Ammon's horn (tissue), 1 donor: ENCODE measurements at places on chromosomes 5 and 9.

GRCh38 chr5:120260651-120261050, 203.4 kb upstream of the PRR16 start:
- DNase-seq = no peak

DNA sequence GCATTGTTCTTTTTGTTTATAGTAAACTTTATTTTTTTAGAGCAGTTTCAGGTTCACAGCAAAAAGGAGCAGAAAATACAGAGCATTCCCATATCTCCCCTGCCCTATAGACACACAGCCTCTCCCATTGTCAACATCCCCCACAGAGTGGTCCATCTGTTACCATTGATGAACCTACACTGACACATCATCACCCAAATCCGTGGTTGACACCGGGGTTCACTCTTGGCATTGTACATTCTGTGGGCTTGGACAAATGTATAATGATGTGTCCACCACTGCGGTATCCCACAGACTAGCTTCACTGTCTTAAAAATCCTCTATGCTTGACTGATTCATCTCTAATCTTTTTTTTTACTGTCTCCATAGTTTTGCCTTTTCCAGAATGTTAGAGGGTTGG, 120.7 kb upstream of the SPATA31C2 start:
- no peak for DNase-seq

DNA sequence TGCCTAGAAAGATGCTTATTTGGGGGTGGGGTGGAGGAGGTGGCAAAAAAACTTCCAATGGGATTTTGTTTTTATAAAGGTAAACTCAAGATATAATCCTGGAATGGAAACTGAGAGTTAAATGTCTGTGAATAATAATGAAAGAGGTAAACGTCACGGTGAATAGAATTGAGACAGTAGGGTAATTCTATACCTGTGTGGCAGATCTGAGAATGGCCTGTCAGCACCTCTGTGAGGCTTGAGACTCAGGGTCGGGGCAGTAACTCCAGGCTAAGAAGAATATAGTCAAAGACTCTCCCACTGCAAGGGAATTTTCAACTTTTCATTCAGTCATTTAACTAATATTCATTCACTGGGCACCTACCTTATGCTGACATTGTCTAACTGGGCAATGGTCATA, 581.2 kb upstream of the ZNF608 start:
- DNase-seq = no peak

- DNase-seq = no peak
Observed at GRCh38 chr5:97476852-97477534, 293.9 kb upstream of the RIOK2 start.

GRCh38 chr5:96220610-96221390, 212.2 kb downstream of the PCSK1 start:
- no peak for DNase-seq

DNA sequence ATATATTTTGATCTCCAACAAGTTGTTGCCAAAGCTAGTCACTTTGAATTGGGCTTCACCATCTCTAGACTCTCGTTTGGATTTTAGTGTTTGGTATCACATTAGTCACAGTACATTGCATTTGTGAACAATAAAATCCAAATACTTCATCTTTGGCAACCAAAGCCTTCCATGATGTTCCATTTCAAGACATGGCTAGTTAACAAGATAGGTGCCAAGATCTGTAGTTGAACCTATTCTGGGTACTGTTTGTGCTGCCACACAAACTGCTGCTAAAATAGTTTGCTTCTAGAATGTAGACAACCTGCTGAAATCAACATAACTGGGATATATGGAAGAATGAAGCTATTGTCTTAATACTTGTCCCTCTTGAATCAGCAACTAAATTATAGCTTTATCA, 207.5 kb downstream of the LRRC70 start:
- DNase-seq = no peak

DNA sequence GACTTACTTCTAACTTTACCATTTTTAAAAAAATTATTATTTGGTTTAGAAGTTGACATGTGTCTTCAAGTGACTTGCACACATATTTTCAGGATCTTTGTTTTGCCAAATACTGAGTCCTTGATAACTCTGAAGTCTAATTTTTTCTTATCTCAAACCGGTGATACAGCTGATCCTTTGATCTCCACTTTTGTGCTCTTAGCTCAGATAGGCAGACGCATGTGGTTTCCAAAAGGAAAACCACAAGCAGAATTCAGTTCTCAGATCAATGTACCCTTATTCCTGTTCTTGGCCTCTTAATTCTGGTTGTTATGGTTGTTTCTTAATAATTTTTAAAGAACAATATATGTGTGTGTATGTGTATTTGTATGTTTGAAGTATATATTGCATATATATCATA, 238.3 kb upstream of the EDIL3 start:
- DNase-seq = no peak

- peak; percentile 38 for DNase-seq
Observed at GRCh38 chr9:84271921-84272556, 68.5 kb downstream of the SLC28A3 start.

DNA sequence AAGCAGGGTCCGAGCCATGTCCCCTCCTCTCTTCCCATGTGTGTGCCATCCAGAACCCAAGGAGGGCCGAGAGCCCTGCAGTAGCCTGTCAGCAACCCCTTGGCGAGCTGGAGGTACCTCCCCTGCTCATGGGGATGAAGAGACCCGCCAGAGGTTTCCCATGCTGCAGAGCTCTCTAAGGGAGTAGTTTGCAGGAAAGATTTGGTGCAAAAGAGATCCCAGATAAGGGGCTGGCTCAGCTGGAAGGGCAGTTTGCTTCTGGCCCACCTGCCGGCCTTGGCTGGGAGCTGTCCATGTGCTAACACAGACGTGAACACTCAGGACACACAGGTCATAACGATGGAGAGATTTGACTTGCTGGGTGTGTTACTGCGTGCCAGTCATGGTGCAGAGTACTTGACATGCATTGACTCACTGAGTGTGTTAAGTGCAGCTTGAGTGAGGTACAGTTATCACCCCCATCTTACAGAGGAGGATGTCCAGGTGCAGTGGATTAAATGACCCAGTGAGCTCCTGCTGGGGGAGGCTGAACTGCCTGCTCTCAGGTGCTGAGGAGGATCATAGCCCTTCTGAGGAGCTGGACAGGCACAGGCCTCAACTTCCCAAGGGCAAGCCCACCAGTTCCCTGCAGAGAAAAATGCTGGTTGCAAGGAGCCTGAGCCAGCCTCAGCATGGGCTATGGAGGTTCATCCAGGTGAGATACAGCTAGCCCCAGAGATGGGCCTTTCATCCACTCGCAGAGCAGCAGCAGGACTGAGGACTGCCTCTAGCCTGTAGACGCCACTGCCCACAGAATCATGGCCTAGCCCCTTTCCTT, 6.3 kb upstream of the SLC25A48 start:
- no peak for DNase-seq

- no peak for DNase-seq
Observed at GRCh38 chr9:23811633-23812032, 14.4 kb downstream of the ELAVL2 start.

- peak; percentile 86 for DNase-seq
Observed at GRCh38 chr9:108142504-108143201, 653.1 kb upstream of the KLF4 start.

GRCh38 chr5:69285448-69286116, 47.0 kb downstream of the CCDC125 start:
- no peak for DNase-seq

DNA sequence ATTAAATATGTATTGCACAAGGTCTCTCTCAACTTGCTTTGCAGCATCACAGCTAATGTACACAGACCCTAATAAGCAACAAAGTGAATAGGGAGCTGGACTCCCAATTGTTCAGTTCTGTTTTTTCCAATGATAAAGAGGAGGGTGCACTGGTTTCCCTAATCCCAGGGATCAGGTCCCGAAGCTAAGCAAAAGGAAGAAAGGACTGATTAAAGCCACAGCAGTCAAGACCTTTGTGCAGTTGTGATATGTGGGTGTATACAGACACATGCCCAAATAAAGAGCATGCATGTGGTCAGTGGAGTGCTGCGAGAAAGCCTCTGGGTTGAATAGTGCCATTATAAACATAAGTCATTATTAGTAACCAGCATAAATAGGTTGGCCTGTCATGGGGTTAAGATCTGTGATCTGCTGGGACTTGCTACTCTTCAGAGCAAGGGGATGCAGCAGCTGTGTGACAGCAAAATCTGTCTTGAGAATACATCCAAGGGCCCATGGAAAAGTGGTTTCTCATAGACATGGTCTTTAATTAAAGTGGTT, 1863.1 kb upstream of the WWC1 start:
- no peak for DNase-seq

- no peak for DNase-seq
Observed at GRCh38 chr9:90034071-90034470, 429.3 kb downstream of the GADD45G start.

- no peak for DNase-seq
Observed at GRCh38 chr5:15255576-15255975, 244.4 kb upstream of the FBXL7 start.

GRCh38 chr5:11851416-11851815, 52.8 kb downstream of the CTNND2 start:
- DNase-seq = peak; percentile 66

DNA sequence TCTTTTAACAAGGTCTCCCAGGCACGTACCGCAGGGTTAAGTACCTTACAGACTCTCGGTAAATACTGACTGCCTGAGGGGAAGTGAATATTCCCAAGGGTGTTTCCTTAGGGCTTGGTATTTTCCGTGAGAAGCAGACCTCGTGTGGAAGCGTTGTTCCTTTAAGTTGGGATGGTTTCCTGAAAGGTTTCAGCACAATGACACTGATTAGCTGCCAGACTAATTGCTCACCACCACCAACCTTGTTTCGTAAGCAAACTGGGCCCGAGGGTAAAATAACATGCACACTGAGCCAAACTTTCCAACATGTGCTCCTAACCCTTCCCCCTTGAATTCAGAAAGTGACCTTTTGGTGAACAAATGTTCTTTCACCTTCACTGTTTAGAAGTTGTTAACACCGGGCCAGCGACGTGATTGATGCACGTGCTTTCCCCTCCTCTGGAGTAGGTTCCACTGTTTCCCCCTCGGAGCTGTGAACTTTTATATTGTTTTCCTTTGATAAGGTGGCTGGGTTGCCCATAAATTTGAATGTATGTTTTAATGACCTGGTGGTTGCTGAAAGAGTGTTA, 128.1 kb upstream of the RPS23 start:
- no peak for DNase-seq

DNA sequence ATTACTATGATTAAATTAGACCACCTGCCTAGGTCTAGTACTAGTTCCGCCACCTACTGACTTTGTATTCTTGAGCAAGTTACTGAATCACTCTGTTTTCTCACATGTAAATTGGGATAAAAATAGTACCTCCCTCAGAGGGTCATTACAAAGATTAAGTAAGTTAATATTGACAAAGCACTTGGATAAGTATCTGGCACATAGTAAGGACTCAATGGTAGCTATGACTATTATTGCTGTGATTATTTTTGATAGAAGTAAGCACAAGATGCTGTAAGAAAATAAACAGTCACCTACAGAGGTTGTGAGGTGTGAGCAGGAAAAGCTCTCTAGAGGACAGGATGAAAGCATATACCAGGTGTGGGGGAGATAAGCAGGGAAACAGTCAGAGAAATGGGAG, 173.1 kb upstream of the PAPPA start:
- DNase-seq = no peak
